CD14-positive monocyte (primary cell): ENCODE measurements at places on chromosomes 13 and 19.

- DNase-seq = no peak
Observed at GRCh38 chr13:50285283-50285682, 270.0 kb downstream of the KCNRG start.

GRCh38 chr19:10812196-10812595 is 23.8 kb downstream of the TMED1 start:
- DNase-seq = no peak

DNA sequence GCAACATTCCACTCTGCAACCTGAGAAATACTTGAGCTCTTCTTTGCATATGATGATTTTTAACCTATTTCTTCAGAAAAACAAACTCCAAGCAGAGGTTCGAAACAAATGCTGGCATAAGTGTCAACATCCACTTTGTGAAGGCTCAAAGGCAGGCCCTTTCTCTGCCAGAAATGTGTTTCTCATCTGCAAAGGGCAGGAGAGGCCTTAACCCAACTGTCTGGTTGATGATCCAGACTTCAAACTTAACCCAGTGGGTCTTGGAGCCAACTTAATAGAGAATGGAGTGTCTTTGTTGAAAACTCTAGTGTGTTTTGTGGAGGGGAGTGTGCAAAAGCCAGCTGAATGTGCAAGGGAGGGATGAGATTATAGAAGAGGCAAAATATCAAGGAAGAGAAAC is 28.3 kb upstream of the ZNF507 start:
- no peak for DNase-seq

DNA sequence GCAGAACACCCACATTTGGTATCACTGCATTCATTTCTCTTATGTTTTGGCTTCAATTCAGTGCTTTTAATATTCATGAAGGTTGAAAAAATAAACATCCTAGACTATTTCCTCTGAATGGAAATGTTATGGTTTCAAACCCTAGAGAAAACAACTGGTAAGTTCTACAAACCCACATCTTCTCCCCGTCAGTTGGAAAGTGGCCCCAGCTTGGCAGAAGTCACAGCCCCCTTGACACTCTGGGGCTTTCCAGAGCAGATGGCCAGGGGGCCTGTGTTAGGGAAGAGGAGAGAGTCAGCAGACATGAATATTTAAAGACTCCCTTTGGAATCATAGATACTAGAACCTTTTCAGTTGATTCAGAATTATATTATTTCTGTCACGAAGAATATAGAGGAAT is 123.9 kb downstream of the SHISA2 start:
- DNase-seq = no peak

DNA sequence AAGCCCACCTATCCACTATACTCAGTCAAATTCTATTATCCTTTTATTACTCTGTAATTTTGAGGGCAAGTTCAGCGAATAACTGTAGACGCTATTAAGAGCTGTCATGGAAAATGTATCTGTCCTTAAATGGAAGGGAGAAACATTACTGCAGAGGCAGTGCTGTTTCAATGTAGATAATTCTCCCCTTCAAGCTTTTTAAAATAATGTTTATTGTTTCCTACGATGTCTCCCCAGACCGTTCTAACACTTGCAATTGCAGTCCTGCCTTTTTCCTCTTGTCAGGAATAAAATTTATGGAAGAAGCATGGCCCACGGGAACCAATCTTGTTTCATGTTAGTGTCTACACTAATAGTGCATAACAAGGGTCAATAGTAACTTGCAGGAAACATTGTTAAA is 159.5 kb downstream of the GPC6 start:
- DNase-seq = no peak

- no peak for DNase-seq
Observed at GRCh38 chr13:105406551-105406950, 1128.9 kb downstream of the EFNB2 start.

DNA sequence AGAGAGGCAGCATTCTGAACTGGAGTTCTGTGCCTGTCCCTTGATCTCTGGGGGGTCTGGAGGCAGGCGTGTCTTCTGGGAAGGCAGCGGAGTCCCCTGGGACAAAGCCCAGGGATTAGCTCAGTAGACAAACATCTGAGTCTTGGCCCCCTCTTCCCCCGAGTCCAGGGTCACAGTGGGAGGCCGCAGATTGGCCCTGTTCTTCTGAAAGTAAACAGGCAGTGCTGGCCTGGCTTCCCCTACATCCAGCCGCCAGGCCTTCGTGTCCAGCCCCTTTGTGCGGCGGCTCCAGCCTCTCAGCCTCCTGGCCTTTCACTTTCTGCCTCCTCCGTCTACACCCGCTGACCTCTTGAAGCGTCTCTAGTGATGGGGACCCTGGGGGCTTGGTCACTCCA is 989 bp downstream of the NFILZ start:
- DNase-seq = no peak

DNA sequence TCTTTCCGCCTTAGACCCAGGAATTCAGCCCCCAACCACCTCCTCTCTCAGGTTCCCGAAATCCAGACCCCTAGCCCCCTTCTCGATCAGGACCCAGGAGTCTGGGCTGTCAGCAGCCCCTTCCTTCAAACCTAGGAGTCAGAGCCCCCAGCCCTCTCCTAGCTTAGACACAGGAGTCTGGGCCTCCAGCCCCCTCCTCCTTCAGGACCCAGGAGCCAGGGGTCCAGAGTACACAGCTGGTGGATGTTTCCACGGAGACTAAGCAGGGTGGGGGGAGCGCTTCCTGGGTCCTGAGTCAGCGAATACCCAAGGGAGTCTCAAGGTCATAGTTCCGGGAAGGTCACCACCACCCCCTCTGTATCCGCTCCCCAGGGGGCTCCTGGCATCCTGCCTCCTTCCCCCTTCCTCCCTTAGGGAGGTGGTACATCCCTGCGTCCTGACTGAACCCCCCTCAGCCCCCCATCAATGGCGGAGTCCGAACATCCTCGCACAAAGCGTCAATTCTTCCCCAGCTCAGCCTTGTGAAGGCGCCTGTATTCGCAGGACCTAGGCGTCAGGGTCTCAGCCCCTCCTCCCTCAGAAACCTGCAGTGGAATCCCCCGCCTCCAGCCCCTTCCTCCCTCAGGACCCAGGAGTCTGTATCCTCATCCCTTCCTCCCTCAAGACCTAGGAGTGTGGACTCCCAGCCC is 4.6 kb downstream of the CADM4 start:
- DNase-seq = no peak

GRCh38 chr13:112641456-112642089 is 48.3 kb upstream of the ATP11A start:
- DNase-seq = no peak

DNA sequence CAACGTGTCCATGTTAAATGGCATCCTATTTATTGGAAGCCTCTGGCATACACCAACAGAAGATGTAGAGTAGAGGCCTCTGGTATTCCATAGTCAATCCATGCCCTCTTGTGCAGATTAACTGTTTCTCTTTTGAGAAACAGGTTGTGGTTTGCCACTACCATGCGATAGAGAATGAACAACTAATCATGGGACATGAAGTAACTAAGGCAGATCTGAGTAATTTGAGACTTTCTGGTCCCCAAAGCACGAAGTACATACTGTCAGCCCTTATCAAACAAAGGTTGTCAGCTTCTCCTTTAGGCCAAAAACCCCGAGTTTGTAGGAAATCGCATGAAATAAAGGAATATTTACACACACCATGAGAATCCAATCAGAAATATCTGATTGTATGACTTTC is 3.6 kb downstream of the ZNF121 start:
- no peak for DNase-seq

GRCh38 chr13:97434397-97435201 is 630 bp downstream of the RAP2A start:
- peak; percentile 34 for DNase-seq
